Stimulated activated CD4-positive, alpha-beta T cell treated with anti-CD3 and anti-CD28 coated beads, Interleukin-1b, Interleukin-23, amount 100 ng/mL, for 4 hours (primary cell): ENCODE measurements at places on chromosomes 12 and 14.

DNA sequence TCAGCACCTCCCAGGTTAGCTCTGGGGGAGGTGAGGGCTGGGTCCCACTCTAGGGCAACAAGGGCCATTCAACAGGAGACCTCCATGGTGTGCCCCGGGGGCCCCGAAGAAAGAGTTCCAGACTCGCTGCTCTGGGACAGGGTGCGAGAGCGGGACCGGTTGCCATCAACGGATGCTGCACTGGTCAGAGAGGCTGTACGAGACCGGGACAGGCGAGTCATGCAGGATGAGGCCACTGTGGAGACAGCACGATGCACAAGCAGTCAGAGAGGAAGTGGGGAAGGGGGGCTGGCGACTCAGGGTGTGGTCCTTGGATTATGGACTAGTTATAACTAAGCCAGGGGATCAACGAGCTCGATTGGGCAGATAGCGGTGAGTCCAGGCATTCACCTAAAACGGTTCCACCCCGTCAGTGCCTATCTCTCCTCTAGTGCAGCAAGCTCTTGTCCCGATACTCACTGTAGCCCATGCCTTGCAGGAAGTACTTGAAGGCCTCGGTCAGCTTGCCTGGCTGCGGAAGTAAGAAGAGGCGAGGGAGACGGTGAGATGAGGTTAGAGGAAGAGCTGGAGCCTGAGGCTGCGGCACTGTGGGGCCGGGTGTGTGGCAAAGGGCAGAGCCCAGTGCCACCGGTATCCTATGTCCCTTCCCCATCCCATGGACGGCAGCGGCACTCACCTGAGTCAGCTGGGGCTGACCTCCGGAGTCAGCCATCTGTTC, 7.2 kb downstream of the NDRG2 start:
- DNase-seq, result no peak

- no peak for DNase-seq
These were observed 1.9 kb downstream of the LRP1-AS start for GRCh38 chr12:57145460-57146059.

- no peak for DNase-seq
These were observed 859.7 kb downstream of the GALC start for GRCh38 chr14:87133073-87133801.

DNA sequence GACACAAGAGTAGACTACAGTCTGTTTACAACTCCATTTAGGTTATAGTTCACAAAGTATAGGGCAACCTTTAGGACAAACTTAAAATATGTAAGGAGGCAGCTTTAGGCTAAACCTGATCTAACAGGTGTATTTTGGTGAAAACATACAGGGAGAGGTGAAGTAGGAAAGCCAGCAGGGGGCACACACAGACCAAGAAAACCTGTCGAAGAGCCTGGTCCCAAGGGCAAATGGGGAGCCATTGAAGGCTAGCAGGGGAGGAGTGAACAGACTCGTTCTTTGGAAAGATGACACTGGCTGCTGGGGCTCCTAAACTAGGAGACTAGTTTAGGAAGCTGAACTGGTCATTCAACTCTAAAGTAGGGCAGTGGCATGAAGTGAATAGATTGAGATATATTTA, 138.8 kb upstream of the WSCD2 start:
- DNase-seq, result no peak

DNA sequence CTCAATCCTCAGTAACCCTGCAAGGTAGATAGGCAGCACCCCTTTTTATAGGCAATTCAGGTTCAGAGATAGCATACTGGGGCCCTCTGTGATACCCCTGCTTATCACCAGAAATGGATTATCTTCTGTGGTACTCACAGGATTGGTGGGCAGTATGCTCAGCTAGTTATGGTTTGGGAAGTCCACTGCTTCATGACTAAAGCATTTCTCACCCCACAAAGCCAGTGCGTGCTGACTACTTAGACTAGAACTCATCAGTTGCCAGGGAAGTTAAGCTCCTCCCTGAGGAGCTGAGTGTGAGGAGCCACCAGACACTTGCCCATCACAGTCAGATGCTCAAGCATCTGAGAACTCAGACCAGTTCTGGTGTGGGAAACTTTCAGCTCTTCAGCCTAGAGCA, 76.3 kb downstream of the SCAF11 start:
- no peak for DNase-seq

- DNase-seq, result no peak
These were observed 145.8 kb downstream of the GCH1 start for GRCh38 chr14:54756656-54757392.

GRCh38 chr12:99053616-99054362, 408.7 kb downstream of the APAF1 start:
- no peak for DNase-seq

DNA sequence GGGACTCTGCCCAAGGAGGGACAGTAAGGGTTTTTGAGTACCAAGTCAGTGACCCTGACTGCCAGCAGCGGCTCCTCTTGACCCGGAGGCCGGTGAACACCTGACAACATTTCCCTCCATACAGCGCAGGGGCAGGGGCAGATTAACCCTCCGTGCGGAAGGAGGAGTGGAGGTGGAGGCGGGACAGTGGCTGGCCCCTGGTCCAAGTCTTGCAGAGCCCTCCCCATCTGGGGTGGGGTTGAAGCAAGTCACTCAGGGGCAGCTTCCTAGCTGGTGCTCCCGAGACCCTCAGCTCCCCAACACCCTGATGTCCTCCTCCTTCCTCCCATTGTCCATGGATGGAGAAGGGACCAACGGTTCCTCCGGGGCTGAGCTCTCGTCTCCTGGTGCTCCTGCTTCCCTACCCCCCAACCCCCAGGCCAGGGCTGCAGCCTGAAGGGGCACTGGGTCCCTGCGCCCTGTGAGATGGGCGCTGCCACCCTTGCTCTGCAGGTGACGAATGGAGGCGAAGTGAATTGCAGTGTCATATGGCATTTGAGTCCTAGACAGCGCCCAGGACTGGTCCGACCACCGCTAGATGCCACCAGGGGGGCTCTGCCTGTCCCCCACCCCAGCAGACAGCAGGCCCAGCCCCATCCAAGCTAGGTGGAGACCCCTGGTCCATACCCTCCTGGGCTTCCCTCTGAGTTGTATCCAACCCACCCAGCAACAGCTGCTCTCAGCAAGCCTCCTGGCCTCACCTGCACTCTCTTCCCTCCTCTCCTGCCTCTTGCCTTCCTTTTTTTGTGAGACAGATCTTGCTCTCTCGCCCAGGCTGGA, 7.0 kb upstream of the AMN start:
- DNase-seq, result no peak

GRCh38 chr14:90319173-90319572, 12.6 kb downstream of the NRDE2 start:
- DNase-seq, result no peak

DNA sequence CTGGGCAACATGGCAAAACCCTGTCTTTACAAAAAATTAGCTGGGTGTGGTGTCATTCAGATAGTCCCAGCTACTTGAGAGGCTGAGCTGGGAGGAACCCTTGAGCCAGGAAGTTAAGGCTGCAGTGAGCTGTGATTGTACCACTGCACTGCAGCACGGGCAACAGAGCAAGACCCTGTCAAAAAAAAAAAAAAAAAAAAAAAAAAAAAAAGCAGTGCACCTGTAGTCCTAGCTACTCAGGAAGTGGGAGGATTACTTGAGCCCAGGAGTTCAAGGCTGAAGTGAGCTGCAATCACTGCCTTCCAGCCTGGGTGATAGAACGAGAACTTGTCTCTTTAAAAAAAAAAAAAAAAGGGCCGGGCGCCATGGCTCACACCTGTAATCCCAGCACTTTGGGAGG, 5.6 kb downstream of the REM2 start:
- DNase-seq, result no peak

GRCh38 chr12:119198440-119198839, 19.7 kb downstream of the HSPB8 start:
- no peak for DNase-seq

- no peak for DNase-seq
These were observed 697 bp upstream of the HOXC5 start for GRCh38 chr12:54032086-54032619.

DNA sequence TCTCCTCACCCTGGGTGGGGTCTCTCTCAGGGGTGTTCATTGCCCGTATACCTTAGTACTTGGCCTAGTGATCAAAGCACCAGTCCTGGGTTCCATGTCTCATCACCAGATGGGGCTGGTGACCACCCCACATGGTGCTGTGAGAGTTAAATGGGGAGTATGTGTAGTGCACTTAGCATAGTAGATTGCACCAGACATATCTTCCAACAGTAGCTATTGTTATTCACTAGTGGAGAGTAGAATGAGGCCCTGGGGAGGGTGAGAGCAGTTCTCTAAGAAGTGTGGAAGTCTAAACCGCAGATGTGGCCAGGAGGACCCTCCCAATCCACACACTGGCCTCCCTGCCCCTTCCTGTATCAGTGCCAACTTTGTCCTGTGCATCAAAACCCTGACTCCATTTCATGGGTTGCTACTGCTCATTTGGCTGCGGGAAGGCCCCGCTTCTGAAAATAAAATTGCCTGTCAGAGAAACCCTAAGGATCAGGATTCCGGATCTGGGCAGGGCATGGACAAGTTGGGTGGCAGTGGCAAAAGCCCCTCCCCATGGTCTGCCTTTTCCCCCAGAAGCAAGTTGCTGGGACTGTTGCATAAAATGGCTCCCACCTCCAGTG, 4.4 kb downstream of the CD9 start:
- no peak for DNase-seq

GRCh38 chr12:3246253-3246652, 169.1 kb downstream of the TSPAN9 start:
- DNase-seq, result no peak

DNA sequence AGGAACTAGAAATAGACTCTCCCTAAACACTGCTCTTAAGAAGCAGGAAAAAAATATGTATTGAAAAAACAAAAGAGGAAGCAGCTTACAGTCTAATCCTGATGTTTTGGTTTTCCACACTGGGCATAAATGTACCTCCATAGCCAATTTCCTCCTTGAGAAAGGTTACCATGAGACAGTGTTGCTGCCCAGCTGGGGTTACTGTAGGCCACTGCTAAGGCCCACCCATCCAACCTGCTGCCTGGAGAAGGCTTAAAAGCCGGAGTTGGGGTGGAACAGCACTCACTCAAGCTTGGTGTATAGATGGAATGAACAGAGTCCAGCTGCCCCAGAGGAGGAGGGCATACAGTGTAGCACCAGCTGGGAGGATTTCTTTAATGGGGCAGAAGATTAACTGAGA, 41.1 kb downstream of the ERG28 start:
- no peak for DNase-seq

DNA sequence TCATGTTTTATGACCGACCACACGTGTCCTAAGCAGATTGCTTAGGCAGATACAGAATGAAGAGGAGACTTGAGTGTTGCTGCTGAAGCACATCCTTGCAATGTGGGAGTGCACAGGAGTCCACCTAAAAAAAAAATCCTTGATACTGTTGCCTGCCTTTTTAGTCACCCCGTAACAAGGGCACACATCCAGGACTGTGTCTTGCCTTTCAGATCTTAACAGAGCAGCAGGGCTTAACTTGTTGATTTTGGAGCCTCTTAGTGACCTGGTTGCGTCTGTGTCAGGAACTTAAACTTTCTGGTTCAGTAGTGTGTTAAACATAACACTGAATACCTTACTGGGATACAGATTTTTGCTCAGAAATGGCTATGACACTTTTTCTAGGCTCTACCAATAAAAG, 6.5 kb downstream of the EIF2B2 start:
- no peak for DNase-seq

DNA sequence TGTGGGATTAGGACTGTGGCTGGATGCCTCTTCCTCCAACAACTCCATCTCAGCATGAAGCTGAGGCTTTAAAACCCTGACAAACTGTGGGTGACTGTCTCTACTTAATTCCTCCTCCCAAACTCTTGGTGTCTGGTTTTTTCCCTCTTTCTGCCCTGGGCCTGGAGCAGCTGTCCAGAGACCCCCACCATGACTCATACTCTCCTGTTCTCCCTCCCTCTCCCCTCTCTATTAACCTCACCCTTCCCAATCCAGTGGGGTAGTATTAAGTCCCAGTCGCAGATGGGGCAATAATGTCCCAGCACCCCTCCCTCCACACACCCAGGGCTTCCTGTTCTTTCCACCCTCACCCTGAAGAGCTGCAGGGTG, 2.0 kb upstream of the DNAJC14 start:
- DNase-seq, result no peak

DNA sequence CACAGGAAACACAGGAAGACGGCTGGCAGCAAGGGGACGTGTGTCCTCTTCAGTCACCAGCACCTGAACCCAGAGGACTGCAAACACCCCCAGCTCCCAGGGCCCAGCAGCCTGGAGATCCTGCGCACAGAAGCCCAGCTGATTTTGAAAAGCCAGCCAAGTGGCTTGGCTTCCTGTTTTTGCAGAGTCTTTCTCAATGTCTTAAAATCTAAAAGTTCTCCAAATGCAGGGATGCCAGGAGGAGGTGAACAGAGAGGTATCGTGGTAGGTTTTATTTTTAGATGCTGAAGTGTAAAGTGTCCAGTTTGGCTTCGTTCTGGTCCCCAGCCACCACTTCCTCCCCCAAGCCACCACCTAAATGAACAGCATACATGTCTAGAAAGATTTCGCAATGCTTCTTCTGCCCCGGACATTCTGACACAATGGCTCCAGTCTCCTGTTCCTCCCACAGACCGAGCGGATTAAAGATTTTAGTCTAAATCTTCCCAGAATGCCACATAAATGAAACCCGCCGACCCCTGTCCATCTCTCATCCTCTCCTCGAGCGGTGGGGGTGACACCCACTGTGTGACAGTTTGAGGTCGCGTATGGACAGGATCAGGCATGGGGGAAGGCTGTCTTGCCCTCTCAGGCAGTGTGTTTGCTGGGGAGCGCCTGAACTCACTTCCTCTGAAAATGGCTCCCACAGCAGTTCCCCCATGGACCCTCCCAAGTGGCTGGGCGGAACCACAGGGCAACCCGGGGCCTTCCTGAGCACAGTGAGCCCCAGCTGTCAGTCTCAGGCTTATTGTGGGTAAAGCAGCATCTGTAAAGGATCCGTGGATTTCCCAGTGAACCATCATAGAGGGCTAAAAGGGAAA, 41.6 kb downstream of the ITPK1 start:
- DNase-seq, result no peak

DNA sequence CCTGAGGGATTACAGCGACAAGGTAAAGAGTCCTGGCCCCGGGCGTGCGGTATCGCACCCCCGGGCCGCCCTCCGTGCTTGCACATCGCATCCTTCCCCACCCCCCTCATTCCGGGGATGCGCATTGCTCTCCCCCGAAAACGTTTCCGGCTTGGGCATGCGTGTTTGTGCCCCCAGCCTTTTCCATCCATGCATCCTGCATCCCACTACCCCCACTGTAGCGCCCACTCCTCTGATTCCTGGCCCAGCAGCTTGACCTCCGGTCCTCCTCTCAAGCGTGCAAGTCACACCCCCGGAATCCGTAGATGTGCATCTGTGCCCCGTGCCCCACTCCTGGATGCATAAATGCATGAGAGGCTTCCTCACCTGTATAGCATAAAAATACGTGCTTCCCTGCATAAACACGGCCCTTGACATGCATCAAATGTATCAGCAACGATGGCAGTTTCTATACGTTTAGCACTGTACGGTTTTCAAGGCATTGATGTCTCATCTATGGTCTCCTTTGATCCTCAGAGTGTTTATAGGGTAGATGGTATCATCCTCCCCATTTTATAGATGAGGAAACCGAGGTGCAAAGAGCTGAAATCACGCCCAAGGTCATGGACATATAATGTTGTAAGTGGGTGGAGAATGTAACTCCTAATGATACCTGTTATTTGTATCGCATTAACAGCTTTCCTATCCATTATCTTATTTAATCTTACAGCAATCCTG, 484 bp downstream of the RIC8B start:
- DNase-seq, result no peak
